ENCODE measurements at places on chromosomes 1 and 21.

DNA sequence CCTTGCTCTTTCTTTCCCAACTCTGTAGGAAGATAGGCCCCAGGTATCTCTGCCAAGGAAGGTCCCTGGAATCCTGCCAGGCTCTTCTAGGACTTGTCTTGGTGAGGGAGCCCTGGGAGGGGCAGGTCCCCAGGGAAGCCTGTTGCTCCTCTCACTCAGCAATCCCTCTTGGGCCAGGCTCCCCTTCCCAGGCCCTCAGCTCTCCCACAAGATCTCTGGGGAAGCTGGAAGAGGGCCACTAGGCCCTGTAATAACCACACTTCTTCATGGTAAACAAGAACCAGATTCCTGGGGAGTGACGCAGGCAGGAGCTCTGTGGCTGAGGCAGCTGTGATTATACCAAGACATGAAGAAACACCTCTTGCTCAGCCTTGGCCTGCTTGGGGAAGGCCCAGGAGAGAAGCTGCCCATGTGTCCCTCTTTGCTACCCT lies 9.9 kb upstream of the MAPKAPK2 start:
- DNase-seq, result no peak

DNA sequence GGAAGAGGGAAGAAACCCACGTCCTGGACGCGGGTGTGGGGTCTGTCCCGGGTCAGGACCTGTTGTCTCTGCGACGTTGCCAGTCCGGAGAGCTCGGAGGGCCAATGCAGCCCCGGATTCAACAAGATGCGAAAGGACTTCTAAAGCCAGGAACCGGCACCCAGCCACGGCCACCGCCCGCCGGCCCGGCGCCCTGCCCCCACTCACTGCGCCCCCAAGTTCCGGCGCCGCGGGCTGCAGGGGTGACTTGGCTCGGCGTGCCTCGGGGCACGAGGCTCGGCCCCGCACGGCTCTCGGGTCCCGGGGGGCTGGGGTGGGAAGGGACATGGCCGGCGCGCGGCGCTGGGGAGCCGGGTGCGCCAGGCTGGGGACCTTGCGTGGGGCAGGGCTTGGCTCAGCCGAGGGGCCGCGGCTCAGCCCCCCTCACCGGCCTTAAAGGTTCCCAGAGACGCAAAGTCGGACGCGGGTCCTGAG lies 51.8 kb upstream of the H6PD start:
- DNase-seq, result no peak

DNA sequence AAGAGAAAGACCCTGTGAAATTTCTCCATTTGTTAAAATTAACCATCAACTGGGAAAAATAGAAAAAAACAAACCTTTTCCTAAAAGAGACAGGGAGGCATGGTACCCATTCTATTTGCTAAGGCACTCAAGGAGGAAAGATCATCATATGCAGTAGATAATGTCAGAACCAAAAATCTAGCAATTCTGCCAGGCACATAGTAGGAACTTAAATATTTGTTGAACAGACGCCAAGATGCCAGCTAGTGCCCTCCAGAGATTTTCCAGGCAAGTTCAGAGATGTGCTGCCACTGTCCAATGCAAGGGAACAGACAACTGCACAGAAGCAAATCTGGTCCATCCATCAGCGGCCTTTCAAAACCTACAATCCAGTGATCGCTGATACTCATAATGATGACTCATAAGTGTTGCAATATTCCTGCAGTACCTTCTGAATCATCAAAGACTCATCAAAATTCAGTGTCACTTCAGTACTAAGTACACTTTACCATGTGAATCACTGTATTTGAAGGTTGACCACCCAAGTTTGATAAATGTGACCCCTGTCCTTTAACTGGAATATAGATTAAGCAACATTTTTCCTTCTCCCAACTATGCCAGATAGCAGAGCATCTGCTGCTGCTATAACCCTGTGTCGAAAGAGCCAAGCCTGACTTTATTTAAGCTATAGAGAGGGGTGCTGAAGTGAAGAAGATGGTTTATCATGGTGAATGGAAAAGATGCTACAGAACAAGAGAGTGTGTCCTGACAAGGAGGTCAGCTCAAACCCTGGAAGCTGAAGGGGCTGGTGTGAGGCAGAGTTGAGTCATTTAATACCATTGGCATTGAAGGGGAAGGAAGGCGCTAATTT lies 99.1 kb downstream of the MT1HL1 start:
- no peak for DNase-seq

GRCh38 chr1:1125945-1126344 lies 10.1 kb upstream of the C1orf159 start:
- DNase-seq, result no peak

GRCh38 chr1:225891229-225891972 lies 2.5 kb upstream of the LEFTY1 start:
- DNase-seq, result no peak

- peak; percentile 36 for DNase-seq
Measured at GRCh38 chr1:107965110-107965991, at the start of gene VAV3. Gene VAV3, minus strand, starts transcription at chr1:107965180. Its CDS starts 311 bp downstream, at chr1:107964869.

DNA sequence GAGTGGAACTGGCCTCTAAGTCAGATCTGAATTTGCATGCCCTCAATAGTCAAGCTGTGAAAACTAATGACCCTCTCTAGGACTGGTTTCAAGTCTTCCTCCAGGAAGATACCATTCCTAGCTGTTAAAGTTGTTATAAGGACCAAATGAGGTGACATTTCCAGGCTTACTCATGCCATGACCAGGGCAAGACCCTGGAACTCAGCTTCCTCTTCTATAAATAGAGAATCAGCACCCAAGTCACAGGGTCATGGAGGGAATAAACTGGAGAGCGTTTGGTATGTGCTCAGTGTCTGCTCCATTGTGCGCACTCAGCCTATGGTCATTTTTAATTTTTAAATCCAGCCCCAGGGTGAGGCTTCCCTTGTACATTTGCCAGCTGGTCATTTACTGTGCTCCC lies 2.5 kb downstream of the S100A9 start:
- no peak for DNase-seq

GRCh38 chr1:19070197-19070651 lies 113.7 kb upstream of the IFFO2 start:
- DNase-seq, result no peak

DNA sequence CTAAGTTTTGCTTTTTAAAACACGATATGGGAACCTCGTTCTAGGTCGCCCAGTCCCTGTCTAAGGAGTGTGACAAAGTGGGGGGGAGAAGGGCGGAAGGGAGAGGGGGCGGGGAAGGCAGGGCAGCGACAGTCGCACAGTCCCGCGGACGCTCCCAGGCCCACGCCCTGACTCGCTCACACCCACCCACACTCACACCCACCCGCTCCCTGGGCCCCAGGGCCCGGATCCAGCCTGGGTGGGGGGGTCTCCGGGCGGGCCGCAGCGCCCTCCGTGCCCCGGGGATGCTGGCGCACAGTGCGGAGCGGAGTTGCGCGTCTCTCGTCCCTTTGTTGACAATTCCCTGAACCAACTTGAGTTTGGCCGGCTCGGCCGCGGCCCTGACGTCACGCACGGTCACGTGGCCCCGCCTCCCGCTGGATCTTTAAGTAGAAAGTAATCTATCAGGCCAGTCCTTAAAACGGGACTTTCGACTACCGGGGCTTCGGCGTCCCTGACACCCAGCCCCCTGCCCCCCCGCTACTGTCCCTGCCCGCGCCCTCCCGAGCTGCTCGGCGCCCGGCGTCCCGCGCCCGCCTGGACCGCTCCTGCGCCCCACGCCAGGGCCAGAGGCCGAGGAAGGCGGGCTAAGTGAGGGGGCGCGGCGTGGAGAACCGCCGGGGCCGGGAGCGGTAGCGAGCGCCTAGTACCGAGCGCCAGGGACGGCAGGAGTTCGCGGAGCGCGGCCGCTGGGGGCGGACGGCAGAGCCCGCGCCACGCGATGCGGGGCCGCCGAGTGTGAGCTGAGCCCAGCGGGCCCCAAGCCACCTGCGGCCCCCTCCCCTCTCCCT lies at the start of gene FOXD3:
FOXD3 (plus strand) TSS at position 454 of the 830 bp plus-strand sequence. CDS start 492 bp downstream, outside the sequence.
- DNase-seq, result peak; percentile 65

DNA sequence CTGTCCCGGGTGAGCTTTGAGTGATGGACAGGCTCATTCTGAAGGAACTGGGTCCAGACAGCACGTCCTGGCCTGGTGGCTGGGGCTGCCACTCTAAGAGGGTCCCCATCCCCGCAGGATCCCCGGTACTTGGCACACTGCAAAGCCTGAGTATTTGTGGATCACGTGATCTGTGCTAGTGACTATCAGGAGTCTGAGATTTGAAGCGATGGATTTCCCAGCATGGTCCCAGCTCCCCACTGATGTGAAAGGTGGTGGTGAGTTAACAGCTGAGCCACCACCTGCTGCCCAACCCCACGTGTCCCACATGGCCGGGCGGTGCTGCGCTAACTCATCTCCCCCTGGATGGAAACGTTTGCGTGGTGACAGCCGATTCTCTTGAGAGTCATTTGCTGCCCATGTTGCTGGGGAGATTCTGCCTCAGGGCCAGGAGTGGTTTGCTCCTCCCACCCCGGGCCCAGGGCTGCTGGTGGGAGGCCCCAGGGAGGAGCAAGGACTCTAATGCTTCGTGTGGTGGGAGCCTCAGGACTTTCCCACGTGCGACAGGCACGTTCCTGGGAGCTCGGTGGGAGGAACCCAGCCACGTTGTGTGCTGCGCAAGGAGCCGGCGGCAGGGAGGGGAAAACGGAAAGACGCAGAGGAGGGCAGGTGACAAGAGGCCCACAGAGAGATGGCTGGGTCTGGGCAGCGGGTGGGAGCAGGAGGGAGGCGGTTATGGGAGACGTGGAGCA lies 15.1 kb downstream of the FAAP20 start:
- DNase-seq, result no peak

DNA sequence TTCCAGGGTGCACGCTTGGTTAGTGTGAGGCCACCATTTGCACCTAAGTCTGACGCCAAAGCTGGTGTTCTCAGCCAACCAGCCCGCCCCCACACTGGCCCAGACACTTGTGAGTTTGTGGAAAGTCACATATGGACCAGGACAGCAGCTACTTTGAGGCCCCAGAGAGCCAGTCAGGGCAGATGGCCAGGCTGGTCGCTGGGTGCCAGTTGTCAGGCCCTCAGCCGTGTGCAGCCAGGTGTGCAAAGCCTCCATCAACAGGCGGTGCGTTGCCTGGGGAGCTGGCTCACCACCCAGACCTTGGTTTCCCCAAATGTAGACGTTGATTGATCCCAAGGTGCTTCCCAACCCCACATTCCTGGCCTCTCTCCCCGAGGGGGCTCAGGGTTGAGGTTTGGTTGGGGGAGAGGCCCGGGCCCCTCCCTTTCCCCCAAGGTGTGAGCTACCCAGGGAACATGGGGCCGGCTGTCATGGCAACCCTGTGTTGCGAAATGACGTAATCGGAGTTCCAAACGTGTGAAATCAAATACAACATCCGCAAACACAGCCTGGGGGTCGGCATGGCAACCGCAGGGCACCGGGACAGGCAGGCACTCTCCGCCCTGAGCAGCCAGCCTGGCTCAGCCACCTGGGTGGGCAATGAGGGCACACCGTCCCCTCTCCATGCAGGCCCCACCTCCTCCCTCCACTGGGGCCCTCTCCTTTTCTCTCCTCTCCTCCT lies 42.2 kb upstream of the WNT4 start:
- peak; percentile 88 for DNase-seq

DNA sequence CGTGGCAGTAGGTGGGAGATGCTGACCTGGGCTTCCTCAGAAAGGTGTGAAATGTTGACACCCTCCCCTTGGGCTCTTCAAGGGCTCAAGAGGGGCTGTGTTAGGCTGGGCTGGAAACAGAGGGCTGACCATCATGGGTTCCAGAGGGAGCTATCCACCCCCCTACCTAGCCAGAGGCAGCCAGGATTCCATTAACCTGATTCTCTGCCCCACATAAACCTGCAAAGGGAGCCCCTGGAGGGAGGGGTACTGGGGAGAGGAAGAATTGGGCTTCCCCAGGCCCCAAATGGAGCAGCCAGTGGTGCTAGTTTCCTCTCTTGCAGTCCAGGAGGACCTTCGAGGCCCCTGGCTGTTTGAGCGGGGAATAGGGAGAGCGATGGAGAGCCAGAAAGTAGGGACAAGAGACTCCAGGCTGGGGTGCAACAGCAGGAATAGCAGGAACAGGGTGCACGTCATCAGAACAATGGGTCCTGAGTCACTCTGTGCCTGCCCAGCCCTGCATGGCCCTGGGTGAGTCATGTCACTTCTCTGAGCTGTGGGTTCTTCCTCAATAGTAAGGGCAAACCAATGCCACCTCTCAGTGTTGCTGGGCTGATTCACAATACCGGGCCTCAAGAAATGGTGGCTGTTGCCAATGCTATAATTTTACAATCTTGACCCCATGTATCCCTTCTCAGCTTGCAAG lies 121.2 kb downstream of the EPHB2 start:
- DNase-seq, result peak; percentile 3

GRCh38 chr1:17485281-17485680 lies 45.8 kb upstream of the RCC2 start:
- no peak for DNase-seq

DNA sequence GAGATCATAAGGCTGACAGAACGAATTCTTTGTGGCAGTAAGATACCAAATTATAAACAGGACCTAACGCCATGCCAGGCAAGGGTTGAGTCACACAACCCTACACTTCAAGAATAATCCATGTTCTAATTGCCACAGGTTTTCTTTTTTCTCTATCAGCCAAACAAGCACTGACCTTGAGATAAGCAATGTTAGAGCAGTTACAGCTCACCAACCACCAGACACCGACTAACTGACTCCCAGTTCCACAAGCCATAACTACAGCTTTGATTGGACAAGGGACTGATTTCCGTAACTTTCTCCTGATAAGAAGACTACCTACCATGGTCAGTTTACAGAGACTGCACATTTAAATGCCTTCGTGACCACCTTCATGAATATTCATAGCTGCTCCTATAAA lies 149.6 kb downstream of the PTPRU start:
- no peak for DNase-seq

DNA sequence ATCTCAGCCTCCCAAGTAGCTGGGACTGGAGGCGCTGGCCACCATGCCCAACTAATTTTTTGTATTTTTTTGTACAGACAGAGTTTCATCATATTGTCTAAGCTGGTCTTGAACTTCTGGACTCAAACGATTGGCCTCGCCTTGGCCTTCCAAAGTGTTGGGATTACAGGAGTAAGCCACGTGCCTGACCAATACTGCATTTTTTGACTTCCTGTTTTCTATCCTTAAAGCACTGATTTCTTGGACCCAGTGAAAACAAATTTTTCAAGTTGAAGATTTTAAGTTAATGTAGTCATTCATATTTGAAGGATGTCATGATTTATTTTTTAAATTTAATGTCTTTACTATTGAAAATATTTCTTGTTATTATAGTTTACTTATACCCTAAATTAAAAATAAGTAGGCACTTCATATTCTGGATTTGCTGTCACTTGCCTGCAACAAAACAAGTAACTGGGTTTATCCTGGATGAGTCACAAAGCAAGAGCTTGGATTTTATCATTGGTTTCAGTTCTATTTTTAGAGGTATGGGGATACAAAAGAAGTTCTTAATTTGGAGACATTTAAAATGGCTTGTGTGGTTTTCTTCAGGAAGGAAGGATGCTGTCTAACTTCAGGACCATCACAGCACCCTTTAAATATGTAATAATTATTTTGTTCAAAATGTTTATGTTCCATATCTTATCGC lies 2.2 kb upstream of the VPS45 start:
- DNase-seq, result no peak

- DNase-seq, result no peak
Measured at GRCh38 chr1:47219590-47220220, 12.3 kb downstream of the TAL1 start.

GRCh38 chr1:109151146-109151990 lies 37.5 kb downstream of the ELAPOR1 start:
- peak; percentile 55 for DNase-seq

- DNase-seq, result peak; percentile 64
Measured at GRCh38 chr1:117754061-117754969, 148.5 kb downstream of the TENT5C start.

- no peak for DNase-seq
Measured at GRCh38 chr1:66527686-66528085, 6.3 kb upstream of the SGIP1 start.

GRCh38 chr1:13808729-13809131 lies 108.7 kb downstream of the PRDM2 start:
- DNase-seq, result no peak
